ENCODE measurements at places on chromosomes 1 and 21.

- peaks cover 1% of the 10 kb centered on the region for H3K36me3 ChIP-seq
- no peak overlapping the region for H3K4me3 ChIP-seq
- H3K27me3 ChIP-seq: no peaks in the 10 kb centered on the region
- H3K4me1 ChIP-seq: peaks cover under 1% of the 10 kb centered on the region
- H3K27ac ChIP-seq: no peak overlapping the region
Observed at GRCh38 chr1:98103617-98104285, 182.9 kb upstream of the DPYD start.

DNA sequence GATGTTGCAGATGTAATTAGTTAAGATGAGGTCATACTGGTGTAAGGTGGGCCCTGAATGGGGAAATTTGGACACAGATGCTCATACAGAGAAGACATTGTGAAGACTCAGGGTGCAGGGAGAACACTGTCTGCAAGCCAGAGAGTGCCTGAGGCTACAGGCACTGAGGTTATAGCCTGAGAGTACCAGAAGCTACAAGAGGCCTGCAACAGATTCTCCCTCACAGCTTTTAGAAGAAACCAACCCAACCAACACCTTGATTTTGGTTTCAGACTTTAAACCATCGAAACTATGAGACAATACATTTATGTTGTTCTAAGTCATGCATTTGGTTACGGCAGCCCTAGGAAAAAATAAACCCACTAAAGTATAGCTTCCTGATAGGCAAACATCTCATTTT is 321.7 kb upstream of the USP25 start:
- no peak overlapping the region for H3K4me3 ChIP-seq
- H3K27me3 ChIP-seq: no peaks in the 10 kb centered on the region
- H3K4me1 ChIP-seq: peaks cover 30% of the 10 kb centered on the region
- no peak overlapping the region for H3K27ac ChIP-seq
- H3K36me3 ChIP-seq: no peaks in the 10 kb centered on the region

DNA sequence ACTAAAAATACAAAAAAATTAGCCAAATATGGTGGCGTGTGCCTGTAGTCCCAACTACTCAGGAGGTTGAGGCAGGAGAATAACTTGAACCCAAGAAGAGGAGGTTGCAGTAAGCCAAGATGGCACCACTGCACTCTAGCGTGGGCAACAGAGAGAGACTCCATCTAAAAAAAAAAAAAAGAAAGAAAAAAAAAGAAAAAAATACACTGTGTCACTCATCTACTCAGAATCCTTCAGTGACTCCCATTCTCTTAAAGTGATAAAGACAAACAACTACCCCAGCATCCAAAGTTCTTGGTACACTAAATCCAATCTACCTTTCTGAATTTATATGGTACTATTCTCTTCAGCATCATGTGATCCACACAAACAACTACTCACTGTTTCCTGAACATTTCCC is 40.2 kb upstream of the S1PR1 start:
- H3K4me3 ChIP-seq: no peak overlapping the region
- H3K36me3 ChIP-seq: no peaks in the 10 kb centered on the region
- H3K4me1 ChIP-seq: peaks cover 6% of the 10 kb centered on the region
- H3K27ac ChIP-seq: no peak overlapping the region
- DNase-seq: no peak

GRCh38 chr21:25298512-25299491 is 308.5 kb downstream of the MRPL39 start:
- H3K27ac ChIP-seq: no peak overlapping the region
- DNase-seq: no peak
- H3K27me3 ChIP-seq: no peaks in the 10 kb centered on the region
- H3K4me3 ChIP-seq: no peak overlapping the region
- H3K36me3 ChIP-seq: no peaks in the 10 kb centered on the region
- H3K4me1 ChIP-seq: no peaks in the 10 kb centered on the region

DNA sequence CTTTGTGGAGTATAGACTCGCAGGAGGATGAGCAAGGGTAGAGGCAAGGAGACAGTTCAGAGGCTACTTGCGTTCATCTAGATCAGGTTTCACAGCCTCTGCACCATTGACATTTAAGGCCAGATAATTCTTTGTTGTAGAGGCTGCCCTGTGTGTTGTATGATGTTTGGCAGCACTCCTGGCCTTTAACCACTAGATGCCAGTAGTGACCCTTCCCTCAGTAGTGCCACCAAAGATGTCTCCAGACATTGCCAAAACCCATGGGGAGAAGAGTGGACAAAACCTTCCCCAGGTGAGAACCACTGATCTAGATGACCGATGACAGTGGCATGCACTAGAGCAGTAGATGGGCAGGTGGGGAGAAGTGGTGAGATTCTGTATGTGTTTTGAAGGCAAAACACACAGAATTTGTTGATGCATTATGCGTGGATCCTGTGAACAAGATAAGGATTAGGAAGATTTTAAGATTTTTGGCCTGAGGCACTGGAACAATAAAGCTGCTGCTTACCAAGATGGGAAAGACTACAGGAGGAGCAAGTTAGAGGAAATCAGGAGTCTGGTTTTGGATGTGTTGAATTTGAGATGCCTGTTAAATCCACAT is 9.9 kb upstream of the COG2 start:
- peaks cover 12% of the 10 kb centered on the region for H3K27me3 ChIP-seq
- DNase-seq: no peak
- H3K27ac ChIP-seq: no peak overlapping the region
- H3K4me3 ChIP-seq: no peak overlapping the region
- H3K36me3 ChIP-seq: no peaks in the 10 kb centered on the region

DNA sequence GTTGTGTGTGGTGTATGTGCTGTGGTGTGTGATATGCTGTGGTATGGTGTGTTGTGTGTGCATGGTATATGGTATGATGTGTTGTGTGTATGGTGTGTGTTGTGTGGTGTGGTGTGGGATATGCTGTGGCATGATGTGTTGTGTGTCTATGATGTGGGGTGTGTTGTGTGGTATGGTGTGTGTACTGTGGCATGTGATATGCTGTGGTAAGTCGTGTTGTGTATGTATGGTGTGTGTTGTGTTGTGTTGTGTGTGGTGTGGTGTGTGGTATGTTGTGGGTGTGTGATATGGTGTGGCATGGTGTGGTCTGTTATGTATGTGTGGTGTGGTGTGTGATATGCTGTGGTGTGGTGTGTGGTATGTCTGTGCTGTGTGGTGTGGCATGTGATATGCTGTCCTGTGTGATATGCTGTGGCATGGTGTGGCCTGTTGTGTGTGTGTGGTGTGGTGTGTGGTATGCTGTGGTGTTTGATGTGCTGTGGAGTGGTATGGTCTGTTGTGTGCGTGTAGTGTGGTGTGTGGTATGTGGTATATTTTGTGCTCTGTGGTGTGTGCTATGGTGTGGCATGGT is 318.0 kb downstream of the PTPRU start:
- no peak for DNase-seq
- H3K27me3 ChIP-seq: peaks cover 29% of the 10 kb centered on the region
- H3K4me3 ChIP-seq: no peak overlapping the region
- H3K4me1 ChIP-seq: no peaks in the 10 kb centered on the region

All from mesothelial cell of epicardium (in vitro differentiated cells).